Uterus (tissue), 4 donors: ENCODE measurements at places on chromosomes 2 and 18. TPM values are rescaled to one million over a fixed set of nuclear protein-coding genes. Genes with fewer than 3 reads are reported as not detected.

The GALNT3 gene
- 0.29 TPM for total RNA-seq

The CNOT9 gene
- 42.1 TPM for total RNA-seq

The PLEK gene
- total RNA-seq, result under 0.01 TPM

DNA sequence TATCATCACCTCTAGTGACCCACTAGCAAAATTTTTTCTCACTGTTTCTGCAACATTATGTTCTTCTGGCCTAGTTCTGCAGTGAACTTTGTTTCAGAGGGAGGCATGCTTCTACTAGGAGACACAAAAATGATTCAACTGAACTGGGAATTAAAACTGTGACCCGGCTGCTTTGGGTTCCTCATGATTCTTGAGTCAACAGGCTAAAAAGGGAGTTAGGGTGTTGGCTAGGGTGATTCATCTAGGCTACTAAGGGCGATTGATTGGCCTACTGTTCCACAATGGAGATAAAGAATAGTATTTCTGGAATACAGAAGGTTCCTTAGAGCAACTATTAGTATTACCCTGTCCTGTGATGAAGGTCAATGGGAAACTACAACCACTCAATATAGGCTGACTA lies 179.5 kb downstream of the PPP1R1C start:
- DNase-seq, result no peak
- no peak overlapping the region for H3K4me3 ChIP-seq
- no peaks in the 10 kb centered on the region for H3K27me3 ChIP-seq
- no peak overlapping the region for H3K27ac ChIP-seq
- H3K36me3 ChIP-seq, result no peaks in the 10 kb centered on the region
- no peaks in the 10 kb centered on the region for H3K4me1 ChIP-seq

- no peaks in the 10 kb centered on the region for H3K27me3 ChIP-seq
- no peaks in the 10 kb centered on the region for H3K36me3 ChIP-seq
- H3K4me1 ChIP-seq, result no peaks in the 10 kb centered on the region
- no peak overlapping the region for H3K27ac ChIP-seq
Observed at GRCh38 chr2:75497256-75497655, 63.5 kb downstream of the EVA1A start.

DNA sequence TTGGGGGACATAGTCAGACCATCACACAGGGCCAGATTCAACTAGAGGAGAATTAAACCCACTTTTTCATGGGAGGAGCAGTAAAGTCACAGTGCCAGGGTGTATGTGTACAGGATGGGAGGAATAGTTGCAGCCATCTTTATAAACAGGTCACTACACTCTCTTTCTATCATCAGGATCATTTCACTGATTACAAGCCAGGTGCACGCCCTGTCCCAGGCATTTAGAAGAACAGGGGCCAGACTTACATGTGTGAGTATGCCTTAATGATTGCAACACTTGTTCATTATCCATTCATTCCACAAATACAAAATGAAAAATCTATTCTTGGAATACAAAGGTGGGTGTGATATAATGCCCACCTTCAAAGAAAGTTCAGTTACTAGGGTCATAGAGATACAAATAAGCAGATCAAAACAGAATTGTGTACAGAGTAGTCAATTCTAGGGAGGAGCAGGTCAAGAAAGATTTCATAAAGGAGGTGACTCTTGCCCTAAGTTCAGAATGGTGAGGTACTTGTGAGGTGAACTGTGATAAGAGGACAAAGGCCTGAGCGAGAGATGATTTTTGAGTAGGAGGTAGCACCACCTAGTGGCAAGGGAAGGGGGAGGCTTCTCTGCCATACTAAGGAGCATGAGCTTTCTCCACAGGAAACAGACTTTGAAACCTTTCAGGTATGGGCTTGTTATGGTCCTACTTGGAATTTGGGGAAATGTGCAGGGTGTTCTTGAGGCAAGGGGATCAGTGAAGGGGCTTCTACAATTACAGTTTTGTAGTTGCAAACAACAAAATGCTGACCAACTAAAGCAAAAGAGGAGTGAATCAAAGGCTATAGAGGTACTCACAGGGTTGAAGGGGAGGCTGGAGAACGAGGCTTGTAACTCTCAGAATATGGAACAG lies 156.3 kb downstream of the SUCLG1 start:
- no peak overlapping the region for H3K4me3 ChIP-seq
- H3K27ac ChIP-seq, result no peak overlapping the region
- no peaks in the 10 kb centered on the region for H3K4me1 ChIP-seq
- no peak for DNase-seq
- H3K27me3 ChIP-seq, result no peaks in the 10 kb centered on the region

GRCh38 chr2:144511226-144511810 lies 8.6 kb downstream of the ZEB2 start:
- H3K27me3 ChIP-seq, result no peaks in the 10 kb centered on the region

The MBP gene
- 12.1 TPM for total RNA-seq

DNA sequence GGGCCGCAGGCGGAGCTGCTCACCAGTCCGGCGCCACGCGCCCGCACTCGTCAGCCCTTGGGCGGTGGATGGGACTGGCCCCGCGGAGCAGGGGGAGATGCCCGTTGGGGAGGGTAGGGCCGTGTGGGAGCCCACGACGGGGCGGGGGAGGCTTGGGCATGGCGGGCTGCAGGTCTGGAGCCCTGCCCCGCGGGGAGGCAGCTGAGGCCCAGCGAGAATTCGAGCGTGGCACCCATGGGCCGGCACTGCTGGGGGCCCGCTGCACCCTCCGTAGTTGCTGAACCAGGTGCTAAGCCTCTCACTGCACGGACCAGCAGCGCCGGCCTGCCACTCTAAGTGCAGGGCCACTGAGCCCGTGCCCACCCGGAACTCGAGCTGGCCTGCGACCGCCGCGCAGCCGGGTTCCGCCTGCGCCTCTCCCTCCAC lies 182.4 kb upstream of the ERBB4 start:
- H3K27ac ChIP-seq, result no peak overlapping the region
- no peak for DNase-seq
- no peaks in the 10 kb centered on the region for H3K4me1 ChIP-seq
- no peaks in the 10 kb centered on the region for H3K27me3 ChIP-seq
- no peaks in the 10 kb centered on the region for H3K36me3 ChIP-seq

DNA sequence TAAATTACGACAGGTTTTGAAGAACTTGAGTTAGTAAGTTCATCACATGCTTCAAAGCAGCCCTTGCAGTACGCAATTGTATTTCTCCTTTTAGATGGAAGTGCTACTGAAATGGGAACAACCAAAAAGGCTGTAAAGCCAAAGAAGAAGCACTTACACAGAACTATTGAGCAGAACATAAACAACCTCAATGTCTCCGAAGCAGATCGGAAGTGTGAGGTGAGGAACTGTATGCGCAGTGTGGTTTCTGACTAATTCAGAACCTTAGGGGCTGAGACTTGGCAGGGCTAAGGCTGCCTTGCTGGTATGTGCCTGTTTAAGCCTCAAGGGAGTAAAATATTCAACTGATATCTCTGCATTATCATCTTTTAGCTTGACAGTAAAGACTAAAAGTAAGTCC lies 8.4 kb downstream of the NCAPH start:
- H3K27ac ChIP-seq, result no peak overlapping the region
- H3K36me3 ChIP-seq, result no peaks in the 10 kb centered on the region
- H3K4me1 ChIP-seq, result no peaks in the 10 kb centered on the region
- DNase-seq, result no peak
- no peaks in the 10 kb centered on the region for H3K27me3 ChIP-seq

GRCh38 chr2:227960317-227960716 lies 88.9 kb downstream of the DAW1 start:
- no peak overlapping the region for H3K4me3 ChIP-seq
- H3K27me3 ChIP-seq, result no peaks in the 10 kb centered on the region
- no peak for DNase-seq
- no peaks in the 10 kb centered on the region for H3K4me1 ChIP-seq
- no peaks in the 10 kb centered on the region for H3K36me3 ChIP-seq

- H3K36me3 ChIP-seq, result no peaks in the 10 kb centered on the region
- DNase-seq, result no peak
- no peak overlapping the region for H3K27ac ChIP-seq
- no peaks in the 10 kb centered on the region for H3K4me1 ChIP-seq
- H3K27me3 ChIP-seq, result no peaks in the 10 kb centered on the region
Observed at GRCh38 chr18:37355772-37356171, 209.8 kb downstream of the CELF4 start.

The KLHL41 gene
- 0.77 TPM for total RNA-seq

DNA sequence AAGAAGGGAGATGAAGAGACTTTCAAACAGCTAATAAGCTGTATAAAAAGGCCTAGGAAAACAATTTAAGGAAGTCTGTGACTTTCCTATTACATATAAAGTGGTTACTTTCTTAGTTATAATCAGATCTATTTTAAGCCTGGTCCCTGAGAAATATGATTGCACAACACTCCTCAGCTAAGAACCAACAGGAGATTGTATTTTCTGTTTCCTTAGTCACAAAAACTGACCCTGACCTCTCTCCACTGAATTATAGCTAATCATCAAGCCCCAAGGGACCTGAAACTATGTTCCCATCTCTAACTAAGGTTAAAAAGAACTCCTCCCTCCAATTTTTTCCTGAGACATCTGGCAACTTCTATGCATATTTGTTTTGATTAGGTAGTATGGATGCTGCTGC lies 106.9 kb downstream of the ROCK1 start:
- DNase-seq, result peak; percentile 23
- H3K27ac ChIP-seq, result peak overlapping the region; percentile 91
- H3K36me3 ChIP-seq, result no peaks in the 10 kb centered on the region

DNA sequence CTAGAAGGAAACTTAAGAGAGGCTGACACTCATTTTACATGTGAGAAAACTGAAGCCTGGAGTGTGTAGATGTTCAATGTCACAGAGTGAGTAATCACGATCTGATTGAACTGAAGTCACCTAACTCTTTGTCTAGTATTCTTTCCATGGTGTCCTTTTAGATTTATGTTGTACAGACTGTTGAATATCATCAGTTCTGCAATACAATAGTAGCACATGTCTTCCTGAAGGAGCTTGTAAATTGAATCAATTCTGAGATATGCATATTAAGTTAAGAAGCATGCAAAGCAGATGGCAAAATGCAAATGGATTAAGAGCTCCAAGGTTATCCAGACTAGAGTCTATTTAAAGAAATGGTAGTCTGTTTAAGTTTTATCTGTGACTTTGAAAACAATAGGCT lies 484.9 kb upstream of the CRIM1 start:
- H3K4me1 ChIP-seq, result no peaks in the 10 kb centered on the region
- H3K4me3 ChIP-seq, result no peak overlapping the region
- no peak overlapping the region for H3K27ac ChIP-seq
- no peaks in the 10 kb centered on the region for H3K27me3 ChIP-seq
- DNase-seq, result no peak

The AMER3 gene
- not detected for total RNA-seq

The ITSN2 gene
- 45.3 TPM for total RNA-seq

The TMEM17 gene
- 1.0 TPM for total RNA-seq

The TACR1 gene
- 10.6 TPM for total RNA-seq

DNA sequence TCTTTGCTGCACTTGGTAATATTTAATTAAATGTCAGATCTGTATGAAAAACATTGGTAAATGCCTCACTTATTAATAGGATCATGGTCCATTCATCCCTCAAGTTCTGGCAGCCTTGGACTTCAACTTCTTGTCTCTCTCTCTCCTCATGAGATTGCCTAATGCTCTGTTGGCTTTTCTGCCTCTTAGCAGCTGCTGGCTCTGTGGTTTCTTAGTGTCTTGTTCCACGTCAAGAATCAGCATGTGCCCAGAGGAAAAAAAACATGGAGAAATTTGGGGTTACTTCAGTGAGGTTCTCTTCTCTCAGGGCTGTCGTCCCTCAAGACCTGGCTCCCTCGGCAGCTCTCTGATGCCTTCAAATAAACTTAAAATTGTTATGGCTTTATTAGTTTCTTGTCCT lies 75.4 kb downstream of the TAF4B start:
- no peak overlapping the region for H3K4me3 ChIP-seq
- H3K27me3 ChIP-seq, result no peaks in the 10 kb centered on the region
- H3K27ac ChIP-seq, result no peak overlapping the region
- no peak for DNase-seq
- no peaks in the 10 kb centered on the region for H3K4me1 ChIP-seq
- no peaks in the 10 kb centered on the region for H3K36me3 ChIP-seq

DNA sequence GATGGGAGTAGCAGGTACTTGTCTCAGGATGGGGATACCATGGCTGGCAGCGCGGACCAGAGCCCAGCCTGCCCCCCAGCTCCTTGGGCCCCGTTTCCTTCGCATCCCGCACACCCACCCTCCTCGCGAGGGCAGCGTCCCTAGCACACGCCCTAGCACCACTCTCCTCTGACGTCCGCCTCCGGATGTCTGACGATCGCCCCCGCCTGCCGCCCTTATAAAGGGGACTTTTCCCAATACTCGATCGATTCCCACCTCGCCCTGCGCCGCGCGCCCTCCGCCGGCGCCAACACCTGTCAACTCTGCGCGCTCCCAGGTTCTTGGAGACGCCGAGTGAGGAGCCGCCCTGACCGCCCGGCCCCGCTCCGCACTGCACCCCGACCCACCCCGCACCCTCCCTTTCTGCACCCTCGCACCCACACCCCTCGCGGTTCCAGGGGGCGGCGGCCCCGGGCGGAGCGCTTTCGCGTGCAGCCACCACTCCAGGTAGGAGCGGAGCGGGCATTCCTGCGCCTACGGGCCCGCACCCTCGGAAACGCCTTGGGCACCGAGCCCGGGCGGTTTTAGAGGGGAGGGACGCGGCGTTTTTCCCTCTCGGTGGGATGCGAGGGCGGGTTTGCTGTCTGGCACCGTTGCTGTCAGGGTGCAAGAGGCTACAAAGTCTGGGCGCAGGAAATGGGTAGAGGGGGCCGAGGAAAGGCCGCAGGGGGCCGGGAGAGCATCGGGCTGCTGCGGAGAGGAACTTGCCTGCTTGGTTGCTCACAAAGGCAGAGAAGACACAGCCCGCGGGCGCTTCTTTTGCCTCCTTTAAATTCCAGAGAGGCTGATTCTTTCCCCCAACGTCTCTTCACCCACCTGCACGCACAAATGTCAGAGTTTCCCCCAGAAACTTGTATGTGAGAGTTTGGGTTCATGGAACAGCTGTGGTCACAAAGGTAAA lies at the start of gene SLC5A7:
SLC5A7 (plus strand) TSS at position 247 of the 940 bp plus-strand sequence. CDS start 1,632 bp downstream, outside the sequence.
- H3K27ac ChIP-seq, result no peak within 1 kb of the TSS
- peaks cover 14% of the 10 kb centered on the region for H3K27me3 ChIP-seq
- no peak for DNase-seq
- no peaks in the 10 kb centered on the region for H3K4me1 ChIP-seq
- no peak within 1 kb of the TSS for H3K4me3 ChIP-seq
- no peaks in the 10 kb centered on the region for H3K36me3 ChIP-seq

- no peak for DNase-seq
- no peaks in the 10 kb centered on the region for H3K36me3 ChIP-seq
- H3K4me1 ChIP-seq, result no peaks in the 10 kb centered on the region
- no peak overlapping the region for H3K27ac ChIP-seq
- H3K4me3 ChIP-seq, result no peak overlapping the region
- H3K27me3 ChIP-seq, result no peaks in the 10 kb centered on the region
Observed at GRCh38 chr2:106561356-106561755, 74.2 kb downstream of the CD8B2 start.

DNA sequence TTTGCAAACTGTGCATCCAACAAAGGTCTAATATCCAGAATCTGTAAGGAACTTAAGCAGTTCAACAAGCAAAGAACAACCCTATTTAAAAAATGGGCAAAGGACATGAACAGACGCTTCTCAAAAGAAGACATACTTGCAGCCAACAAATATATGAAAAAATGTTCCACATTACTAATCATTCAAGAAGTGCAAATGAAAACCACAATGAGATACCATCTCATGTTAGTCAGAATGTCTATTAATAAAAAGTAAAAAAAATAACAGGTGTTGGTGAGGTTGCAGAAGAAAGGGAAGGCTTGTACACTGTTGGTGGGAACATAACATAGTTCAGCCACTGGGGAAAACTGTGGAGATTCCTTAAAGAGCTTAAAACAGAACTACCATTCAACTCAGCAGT lies 126.2 kb downstream of the NAT8 start:
- no peak overlapping the region for H3K27ac ChIP-seq
- H3K4me3 ChIP-seq, result no peak overlapping the region
- H3K36me3 ChIP-seq, result no peaks in the 10 kb centered on the region
- no peak for DNase-seq

- no peak overlapping the region for H3K27ac ChIP-seq
- H3K36me3 ChIP-seq, result no peaks in the 10 kb centered on the region
- no peaks in the 10 kb centered on the region for H3K4me1 ChIP-seq
- no peaks in the 10 kb centered on the region for H3K27me3 ChIP-seq
- no peak overlapping the region for H3K4me3 ChIP-seq
Observed at GRCh38 chr2:173898178-173898668, 67.0 kb downstream of the SP3 start.
